ENCODE measurements at places on chromosomes 11 and 22.
A peak's percentile ranks its signal among the peaks of the same experiment; 100 is the strongest.

DNA sequence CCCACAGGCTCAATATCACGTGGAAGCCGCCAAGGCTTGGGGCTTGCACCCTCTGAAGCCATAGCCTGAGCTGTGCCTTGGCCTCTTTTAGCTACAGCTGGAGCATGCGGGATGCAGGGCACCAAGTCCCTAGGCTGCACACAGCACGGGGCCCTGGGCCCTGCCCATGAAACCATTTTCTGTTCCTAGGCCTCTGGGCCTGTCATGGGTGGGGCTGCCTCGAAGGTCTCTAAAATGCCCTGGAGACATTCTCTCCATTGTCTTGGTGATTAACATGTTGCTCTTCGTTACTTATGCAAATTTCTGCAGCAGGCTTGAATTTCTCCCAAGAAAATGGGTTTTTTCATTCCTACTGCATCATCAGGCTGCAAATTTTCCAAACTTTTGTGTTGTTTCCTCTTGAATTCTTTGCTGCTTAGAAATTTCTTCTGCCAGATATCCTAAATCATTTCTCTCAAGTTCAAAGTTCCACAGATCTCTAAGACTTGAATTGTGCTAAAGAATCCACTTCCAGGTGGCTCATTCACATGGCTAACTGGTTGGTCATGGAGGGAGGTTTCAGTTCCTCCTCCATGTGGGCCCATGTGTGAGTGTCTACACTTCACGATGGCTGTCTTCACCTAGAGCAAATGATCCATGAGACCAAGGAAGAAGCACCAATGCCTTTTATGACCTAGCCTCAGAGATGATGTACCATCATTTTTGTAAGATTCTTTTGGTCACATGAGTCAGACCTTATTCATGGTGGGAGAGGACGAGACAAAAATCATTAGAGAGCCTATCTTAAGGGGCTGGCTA lies 7.4 kb upstream of the CREBZF start:
- DNase-seq: no peak

DNA sequence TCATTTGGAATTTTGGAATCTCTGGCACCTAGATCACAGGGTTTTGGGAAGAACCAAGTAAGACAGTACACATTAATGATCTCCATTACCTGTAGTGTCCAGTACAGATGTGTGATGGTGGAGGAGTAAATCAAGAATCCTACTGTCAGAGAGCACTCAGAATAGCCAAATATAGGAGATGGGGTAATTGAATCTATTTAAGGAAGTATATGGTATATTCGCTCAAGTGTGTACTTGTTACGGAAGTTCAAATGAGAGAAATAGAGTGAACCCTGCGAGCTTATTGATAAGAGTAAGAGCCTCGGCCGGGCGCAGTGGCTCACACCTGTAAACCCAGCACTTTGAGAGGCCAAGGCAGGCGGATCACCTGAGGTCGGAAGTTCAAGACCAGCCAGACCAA lies 2.2 kb downstream of the SPCS2 start:
- DNase-seq: no peak

DNA sequence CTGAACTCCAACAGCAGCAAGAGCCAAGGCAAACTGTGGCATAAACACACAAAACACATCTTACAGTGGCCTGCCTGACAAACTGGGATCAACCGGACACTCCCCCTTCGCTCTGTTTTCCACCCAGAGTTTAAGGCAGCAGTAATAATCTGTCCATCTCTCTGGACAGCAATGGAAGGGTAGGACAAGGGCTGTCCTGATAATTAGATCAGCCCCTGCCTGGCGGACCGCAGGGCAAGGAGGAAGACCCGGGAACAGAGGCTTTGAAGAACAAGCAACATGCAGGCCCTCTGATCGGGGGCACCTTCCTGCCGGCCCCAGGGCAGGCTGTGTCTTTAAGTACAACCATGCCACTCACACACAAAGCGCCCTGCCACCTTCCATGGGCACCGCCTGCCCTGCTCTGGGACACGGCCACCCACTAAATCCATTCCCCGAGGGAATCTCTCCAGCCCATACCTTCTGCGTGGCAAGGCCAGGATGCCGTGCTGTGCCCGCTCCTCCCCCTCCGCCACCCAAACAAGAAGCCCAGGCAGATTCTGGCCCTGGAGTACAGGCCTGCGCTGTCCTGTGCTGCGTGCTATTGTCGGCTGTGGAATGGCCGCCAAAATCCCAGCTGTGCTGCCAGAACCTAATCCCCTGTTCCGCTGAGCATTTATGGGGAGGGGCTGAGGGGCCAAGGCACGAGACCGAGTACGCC lies 38.8 kb downstream of the NUMA1 start:
- DNase-seq: peak; percentile 47

GRCh38 chr22:31588970-31589675 lies 72.9 kb downstream of the PISD start:
- DNase-seq: no peak

DNA sequence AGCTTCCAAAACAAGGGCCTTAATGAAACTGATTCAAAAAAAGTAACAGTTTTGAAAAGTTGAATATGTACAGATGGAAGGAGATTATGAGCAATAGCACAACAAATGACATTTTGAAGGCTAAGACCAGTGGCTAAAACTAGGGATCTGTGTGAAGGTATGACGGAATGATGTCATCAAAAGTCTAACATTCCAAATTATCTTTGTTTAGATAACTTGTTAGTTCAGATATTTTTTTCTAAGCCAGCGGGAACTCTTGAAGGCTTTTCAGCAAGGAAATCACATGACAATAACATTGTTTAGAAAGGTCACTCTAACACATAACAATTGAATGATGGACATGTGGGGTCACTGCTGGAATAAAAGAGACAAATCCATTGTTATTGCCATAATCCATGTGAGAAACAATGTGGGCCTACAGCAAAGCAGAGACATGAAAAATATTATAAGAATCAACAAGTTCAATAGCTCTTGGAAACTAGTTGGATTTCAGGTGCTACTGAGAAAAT lies 260.5 kb downstream of the CASP12 start:
- DNase-seq: no peak

DNA sequence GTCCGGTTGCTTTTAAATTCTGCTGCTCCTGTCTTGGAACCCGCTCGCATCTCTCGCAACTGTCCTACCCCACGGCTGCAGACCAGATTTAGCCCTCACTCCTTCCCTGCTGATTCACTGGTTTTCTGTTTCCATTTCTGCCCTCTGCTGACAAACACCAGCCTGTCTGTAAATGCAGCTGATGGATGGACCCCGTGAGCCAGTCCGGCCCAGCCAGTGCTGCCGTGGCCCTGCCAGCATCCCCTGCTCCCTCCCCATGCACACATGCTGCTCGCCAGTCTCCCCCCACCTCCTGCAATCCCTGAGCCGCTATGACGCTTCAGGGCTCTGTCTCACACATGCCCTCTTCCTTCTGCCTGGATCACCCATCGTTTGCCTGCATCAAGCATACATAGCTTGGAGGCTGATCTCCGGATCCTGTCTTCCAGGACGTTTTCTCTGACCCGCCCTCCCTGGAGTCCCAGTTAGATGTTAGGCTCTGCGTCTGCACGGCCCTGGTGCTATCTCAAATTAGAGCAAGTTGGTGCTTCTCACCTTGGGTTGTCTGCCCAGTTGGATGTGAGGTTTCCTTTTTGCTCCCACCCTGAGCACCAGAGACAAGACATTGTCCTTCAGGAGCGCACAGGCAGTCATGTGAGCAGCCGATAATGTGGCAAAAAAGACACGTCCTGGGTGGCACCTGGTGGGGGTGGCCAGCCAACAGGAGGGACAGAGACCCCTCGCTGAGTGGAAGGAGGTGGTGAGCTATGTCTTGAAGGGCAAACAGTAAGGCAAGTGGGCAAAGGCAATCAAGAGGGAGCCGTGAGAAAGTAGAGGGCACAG lies 4.3 kb upstream of the ACR start:
- peak; percentile 32 for DNase-seq

GRCh38 chr22:31615940-31616314 lies 46.1 kb downstream of the PISD start:
- DNase-seq: no peak

- no peak for DNase-seq
Observed at GRCh38 chr11:46369458-46370152, 11.9 kb upstream of the MDK start.

- no peak for DNase-seq
Observed at GRCh38 chr22:40805239-40805638, 13.9 kb downstream of the SLC25A17 start.
